IMR-90 (cell line): ENCODE measurements at places on chromosomes 1 and 21. TPM values are rescaled to one million over a fixed set of nuclear protein-coding genes. Genes with fewer than 3 reads are reported as not detected.

GRCh38 chr1:98294127-98294526, 367.4 kb upstream of the SNX7 start:
- no peak for DNase-seq

The SZT2 gene
- 9.5 and 9.7 TPM in 2 replicates for total RNA-seq

DNA sequence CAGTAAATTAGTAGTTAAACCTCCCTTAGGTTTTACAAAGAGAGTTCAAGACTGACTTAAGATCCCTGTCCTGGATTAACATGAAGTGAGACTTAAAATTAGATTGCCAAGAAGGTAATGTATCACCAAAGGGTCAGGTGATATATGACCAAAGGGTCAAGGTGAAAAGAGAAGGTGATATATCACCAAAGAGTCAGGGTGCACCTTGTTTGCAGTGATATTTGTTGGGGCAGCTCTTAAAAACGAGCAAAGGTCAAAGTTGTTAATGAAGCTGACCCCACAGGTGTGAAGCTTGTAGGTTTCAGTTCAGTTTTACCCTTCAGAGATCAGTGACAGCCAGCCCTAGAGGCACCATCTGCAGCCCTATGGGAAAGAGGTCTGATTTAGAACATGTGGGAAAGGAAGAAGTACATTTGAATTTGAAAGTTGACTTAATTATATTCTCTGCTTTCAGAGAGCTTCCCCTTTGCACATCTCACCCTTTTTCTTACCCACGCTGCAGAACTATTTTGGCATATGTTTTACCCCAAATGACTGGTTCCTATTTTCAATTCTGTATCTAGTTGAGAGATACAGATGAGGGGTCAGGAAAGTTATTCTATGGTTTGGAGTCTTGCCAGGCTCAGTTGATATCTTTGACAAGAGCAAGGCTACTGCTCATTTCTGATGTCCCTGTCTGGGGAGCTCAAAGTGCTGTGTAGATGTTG, 170.8 kb downstream of the S1PR1 start:
- no peak for DNase-seq

The SLC44A5 gene
- total RNA-seq: under 0.01 TPM in 2 replicates

DNA sequence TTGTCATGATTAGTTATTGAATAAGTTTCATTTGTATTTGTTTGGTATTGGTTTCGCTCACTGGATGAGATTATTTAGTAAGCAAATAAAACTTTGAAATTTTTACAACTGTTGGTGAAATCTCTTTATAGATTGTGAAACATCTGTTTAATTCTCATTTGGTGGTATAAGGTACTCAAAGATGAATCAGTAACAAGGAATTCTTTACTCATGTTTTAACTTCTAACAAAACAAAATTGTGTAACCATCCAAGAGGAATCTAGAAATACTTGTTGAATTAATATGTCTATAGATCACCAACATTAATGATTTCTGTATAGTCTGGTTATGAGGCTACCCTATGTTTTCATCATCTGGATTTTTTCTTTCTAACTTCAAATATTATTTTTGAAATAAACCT, 62.8 kb upstream of the USP25 start:
- peak; percentile 73 for DNase-seq

GRCh38 chr1:90356991-90357390, 360.1 kb downstream of the BARHL2 start:
- no peak for DNase-seq

DNA sequence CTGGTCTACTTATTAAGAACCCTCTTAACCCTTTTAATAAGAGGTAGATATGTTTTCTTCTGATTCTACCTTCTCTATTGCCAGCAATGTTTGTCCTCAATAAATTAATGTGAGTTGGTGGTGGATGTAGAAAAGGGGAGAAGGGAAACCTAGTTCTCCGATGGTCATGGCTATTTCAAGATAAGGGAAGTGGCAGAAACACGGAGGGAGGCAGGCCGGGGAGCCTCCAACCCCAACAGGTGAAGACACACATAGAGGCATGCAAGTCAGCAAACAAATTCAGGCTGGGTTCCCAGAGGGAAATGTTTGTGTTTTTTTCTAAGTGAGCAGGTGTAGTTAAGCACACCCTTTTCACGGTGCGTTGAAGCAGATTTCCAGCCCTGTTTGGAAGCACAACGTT, 31.0 kb upstream of the CLDN14 start:
- DNase-seq: no peak

The VCAM1 gene
- 19.7 and 21.1 TPM in 2 replicates for total RNA-seq

DNA sequence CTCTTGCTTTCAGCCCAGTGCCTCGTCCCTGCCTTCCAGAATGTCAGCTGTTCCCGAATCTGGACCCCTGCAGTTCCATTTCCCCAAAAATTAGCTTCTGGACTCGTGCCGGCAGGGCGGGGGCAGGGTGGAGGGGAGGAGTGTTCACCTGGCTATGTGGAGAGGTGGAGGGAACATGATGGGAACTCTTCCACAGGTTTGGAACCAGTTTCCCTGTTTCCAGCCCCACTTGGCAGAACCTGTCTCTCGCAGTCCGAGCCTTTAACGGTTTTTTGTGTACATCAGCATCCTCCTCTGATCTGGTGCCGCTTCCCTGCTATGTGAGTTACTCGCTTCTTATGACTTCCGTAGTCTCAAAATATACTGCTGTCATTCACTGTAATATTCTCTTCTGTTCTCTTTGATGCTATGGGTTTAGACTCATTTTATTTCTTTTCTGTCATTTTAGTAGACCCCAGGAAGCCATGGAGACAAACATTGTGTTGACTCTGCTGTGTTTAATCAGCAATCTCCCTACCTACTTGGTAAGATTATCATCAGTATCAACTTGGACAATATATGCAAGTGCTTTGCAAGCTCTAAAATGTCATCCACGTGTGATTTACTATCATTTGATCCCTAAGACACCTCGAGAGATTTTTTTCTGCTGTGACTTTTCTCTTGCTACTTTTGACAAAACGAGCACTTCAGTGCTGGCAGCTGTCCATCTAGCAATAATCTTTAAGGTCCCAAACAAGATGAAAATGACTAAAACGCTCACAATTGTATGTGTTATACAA, 33.3 kb upstream of the HNRNPU start:
- DNase-seq: no peak

GRCh38 chr1:29966526-29967045, 730.3 kb downstream of the PTPRU start:
- DNase-seq: no peak

DNA sequence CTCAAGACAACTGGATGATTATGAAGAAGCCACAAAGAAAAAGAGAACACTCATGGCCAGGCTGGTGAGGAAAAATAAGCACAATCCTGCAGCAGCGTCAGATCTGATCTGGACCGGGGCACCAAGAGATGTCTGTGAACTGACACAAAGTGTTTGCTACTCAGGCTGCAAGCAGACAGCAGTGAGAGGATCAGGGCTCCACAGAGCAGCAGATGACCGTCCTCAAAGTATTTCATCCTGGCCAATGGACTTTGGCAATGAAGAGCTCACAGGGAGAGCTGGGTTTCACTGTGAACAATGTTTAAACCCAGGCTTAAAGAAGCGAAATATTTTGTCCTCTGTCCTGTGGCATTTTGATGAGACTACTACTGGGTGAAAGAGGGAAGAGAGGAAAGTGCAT, 299.2 kb downstream of the GPATCH2 start:
- DNase-seq: no peak

GRCh38 chr1:231021540-231022031, 18.5 kb downstream of the FAM89A start:
- peak; percentile 46 for DNase-seq

The LCE2A gene
- total RNA-seq: not detected in 2 replicates

GRCh38 chr1:6399294-6399693, 5.7 kb upstream of the ACOT7 start:
- DNase-seq: no peak

The SPAG17 gene
- under 0.01 TPM in 1 of 2 replicates, not detected in the other for total RNA-seq
